AG04449 (cell line): ENCODE measurements at places on chromosomes 1 and 21.

GRCh38 chr1:20008391-20008841 lies 29.0 kb upstream of the PLA2G2A start:
- no peak for DNase-seq

DNA sequence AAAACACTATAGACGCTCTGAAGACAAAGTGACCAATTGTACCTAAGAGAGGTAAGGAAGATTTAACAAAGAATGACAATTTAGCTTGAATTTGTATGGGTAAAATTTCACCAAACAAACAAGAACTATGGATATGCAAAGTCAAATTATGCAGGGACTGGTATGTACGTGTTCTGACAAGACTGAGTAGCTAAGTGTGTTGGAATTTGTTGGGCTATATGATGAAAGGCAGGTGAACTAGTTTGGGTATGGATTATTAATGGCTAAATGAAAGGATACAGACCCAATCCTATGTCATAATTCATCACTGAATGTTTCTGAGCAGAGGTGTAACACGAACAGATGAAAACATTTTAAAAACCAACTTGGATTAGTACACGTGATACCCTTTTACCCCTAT lies 7.6 kb downstream of the DNTTIP2 start:
- no peak for DNase-seq

DNA sequence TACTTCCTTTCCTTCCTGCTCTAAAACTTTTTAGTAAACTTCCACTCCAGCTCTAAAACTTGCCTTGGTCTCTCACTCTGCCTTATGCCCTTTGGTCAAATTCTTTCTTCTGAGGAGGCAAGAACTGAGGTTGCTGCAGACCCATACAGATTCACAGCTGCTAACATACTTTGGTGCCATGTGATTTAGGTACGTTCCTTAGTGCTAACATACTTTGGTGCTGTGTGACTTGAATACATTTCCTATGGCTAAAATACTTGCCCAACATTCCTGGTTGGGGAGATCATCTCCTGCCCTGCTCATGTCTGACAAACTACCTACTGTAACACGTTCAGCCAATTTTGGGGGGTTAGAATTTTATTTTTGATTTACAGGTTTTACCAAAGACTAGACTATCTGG lies 6.8 kb upstream of the ZBTB40 start:
- DNase-seq = no peak

DNA sequence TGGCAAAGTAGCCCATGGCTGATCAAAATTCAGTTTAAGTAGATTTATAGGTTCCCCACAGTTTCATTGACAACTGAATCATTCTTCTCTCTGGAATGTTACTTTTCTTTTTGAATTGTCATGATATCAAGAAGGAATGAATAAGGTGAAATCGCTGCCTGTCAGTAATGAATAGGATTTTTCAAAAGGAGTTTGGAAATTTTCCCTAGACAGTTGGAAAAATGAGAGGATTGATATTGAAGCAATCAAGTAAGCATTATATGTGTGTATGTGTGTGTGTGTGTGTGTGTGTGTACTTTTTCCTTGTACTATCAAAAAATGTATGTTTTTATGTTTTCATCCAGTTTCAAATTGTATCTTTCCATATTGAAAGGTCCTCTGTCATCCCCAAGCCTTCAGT lies 479.5 kb downstream of the MRPL39 start:
- no peak for DNase-seq

DNA sequence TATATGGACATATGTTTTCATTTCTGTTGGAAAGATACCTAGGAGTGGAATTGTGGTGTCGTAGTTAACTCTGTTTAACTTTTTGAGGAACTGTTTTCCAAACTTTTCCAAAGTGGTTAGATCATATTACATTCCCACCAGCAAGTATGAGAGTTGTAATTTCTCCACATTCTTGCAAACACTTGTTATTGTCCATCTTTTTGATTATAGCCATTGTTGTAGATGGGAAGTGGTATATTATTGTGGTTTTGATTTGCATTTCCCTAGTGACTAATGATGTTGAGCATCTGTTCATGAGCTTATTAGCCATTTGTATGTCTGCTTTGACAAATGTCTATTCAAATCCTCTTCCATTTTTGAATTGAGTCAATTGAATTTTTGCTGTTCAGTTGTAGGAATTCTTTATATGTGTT lies 19.8 kb downstream of the CAMTA1 start:
- DNase-seq = no peak

DNA sequence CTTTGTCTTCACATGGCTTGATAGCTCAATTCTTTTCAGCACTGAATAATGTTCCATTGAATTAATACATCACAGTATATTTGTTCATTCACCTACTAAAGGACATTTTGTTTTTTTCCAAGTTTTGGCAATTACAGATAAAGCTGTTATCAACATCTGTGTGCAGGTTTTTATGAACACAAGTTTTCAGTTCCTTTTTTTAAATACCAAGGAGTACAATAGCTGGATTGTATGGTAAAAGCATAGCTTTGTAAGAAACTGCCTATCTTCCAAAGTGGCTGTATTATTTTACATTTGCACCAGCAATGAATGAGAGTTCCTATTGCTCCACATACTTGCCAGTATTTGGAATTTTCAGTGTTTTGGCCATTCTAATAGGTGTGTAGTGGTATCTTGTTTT lies 4.8 kb upstream of the MCOLN2 start:
- DNase-seq = no peak

- no peak for DNase-seq
Observed at GRCh38 chr1:57255945-57256344, 167.9 kb downstream of the DAB1 start.

DNA sequence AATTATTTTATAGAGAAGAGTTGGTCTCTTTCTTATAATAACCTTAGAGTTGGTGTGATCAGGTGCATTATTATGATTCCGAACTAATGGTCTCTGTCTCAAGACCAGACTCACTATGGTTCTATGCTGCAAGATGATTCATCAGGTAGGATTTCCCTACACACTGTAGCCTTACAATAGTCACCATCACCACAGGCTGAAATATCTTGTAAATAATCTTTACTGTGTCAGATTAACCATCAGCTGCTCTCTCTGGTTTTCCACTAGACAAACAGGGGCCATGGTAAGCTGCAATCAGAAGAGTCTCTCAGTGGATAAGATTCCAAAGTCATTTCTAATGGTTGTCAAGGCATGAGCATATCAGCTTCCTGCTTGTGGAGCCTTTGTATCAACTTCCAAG lies 4.4 kb upstream of the GBP4 start:
- no peak for DNase-seq

DNA sequence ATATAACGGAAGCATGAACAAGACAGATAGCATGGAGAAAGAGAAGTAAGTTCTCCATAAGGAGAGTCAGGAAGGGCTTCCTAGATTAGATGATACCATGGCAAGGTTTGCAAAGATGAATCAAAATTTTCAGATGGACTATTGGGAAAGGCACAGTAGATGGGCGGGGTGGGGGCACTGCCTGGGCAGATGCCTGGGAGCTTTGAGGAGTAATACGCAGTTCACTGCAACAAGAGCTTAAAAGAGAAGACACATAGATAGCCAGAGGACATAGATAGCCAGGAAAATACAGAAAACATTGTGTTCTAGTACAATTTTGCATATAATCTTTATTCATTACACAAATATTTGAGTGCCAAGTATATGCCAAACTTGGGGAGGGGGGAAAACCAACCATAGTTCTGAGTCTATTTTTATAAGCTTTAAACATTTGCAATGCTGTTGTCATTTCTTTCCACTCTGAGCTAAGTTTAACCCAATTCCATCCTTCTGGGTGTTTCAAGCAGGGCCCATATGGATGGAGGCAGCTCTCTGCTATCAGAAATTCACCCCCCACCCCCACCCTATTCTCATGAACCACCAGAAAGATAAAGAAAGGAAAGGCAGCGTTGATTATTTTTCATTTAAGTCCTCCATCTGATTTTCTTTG lies 120.6 kb downstream of the NUF2 start:
- DNase-seq = no peak

- DNase-seq = no peak
Observed at GRCh38 chr21:37391666-37392065, 25.1 kb downstream of the DYRK1A start.

DNA sequence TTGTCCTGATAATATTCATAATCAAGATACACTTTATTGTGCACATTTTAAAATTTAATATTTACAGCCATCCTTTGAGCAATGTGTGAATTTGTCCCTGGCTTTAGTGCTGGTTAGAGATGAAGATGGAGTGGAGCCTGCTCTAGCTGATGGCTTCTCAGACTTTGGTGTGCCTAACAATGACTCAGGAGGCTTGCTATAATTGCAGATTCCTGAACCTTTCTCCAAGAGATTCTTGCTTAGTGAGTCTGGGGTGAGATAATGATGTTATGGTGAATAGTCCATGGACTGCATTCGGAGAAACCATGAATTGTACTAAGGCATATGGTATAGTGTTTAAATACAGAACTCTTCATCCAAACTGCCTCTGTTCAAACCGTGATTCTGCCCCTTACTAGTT lies 307.1 kb downstream of the PAPPA2 start:
- no peak for DNase-seq

DNA sequence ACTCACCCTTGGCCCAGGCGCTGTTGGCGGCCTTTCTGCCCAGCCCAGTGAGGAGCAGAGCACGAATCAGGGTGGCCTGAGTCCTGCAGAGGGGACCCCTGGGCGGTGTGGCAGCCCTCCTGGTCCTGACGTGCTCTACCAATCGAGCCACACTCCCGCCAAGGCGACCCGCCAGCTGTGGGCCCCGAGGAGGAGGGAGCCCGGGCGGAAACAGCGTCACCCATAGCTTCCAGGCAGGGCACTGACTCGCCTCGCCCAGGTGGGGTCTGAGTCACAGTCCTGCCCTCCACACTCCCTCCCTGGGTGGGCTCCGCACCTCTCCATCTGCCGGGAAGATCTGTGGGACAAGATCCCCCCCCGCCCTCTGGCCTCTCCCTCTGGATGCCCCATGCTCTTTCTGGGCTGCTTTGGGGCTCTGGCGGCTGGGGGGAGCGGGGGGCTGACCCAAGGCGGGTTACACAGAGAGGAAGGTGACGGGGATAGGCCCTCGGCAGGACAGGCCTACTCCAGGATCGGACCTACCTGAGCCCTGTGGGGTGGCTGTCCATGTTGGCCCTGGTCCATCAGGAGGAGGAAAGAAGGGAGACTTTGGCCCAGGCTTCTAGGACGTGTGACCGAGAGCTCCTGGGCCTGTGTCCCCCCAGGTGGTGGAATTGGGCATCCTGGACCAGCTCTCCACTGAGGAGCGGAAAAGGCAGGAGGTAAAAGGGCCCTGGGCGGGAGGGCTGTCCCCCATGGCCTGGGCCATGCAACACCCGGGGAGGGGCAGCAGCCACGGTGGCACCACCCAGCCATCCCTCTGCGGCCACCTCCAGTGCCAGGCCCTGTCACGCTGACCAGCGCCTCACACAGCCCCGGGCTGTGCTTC lies 14.0 kb downstream of the ARHGEF16 start:
- DNase-seq = no peak

GRCh38 chr1:186884251-186884650 lies 55.5 kb downstream of the PLA2G4A start:
- DNase-seq = peak; percentile 26

DNA sequence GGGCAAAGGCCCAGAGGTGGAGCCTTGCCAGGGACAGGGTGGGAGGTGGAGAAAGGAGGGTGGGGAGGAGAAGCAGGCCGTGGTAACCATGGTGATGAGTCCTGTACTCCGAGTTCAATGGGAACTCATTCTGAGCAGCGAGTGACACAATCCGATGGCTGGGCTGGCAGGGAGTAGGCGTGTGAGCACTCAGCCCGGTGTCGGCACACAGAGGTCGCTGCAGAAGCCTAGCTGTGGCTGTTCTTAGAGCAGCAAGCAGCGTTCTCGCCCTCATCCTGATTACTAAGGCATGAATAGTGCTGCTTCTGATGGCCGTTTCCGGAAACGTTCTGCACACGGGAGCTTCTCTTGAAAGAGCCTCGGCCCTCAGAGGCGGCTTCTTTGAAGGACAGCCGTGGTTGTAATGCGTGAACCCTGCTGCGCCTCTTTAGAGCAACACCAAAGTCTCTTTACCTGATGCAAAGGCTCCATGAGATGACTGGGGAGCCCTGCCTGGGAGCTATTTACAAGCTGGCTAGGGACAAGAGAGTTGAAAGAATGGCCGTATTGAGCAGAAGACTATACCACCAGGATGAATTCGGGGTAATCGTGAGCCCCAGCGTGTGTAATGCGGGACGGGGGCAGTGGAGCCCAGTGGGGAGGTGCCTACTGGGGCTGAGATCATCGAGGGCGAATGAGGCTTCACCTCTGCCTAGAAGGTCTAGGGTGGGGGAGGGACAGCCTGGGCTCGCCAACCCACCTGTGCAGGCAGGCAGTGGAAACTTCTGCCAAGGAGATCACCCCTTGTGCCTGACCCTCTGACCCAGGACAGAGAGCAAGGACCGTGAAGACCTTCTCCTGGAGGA lies 72.8 kb upstream of the PAX7 start:
- DNase-seq = no peak

DNA sequence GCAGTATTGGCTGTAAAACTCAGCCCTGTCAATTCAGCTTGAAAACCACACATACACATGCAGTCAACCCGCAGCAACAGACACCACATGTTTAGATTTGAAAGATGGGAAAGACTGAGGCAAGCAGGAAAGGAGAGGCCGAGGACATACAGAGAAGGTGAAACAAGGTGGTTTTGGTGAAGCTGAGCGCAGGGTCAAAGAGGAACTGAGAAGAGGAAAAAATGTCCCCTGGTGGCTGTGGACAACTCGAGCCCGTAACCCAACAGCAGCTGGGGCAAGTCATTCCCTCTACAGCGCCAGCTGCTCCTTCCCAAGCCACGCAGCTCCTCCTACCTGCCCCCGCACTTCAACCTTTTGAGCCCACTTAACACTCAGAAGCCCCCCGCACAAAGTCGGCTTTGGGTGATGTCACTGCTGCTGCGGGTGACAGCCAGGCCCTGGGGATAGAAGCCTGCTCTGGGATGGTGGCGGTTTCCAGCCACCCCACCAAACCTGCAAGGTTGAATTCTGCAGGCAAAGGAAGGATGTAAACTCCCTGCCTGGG lies 63.0 kb downstream of the KCNN3 start:
- no peak for DNase-seq

GRCh38 chr21:31299291-31300147 lies 44.5 kb downstream of the TIAM1 start:
- no peak for DNase-seq

DNA sequence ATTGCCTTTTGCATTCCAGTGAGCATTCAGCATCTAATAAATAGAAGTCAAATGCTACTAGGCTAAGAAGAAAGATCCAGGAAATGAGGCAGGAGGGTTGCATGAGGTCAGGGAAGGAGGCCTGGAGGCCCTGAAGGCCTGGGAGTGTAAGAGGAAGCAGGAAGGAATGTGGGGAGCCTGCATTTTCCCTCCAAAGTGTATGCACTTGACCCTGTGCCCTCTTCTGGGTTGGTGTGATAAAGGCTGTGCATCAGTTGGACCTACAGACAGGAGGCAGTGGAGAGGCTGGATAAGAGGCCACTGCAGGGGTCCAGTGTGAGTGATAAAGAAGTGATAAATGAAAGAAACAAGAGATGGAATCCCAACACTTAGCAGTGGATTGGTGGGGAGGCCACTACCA lies 20.4 kb downstream of the KIAA1614 start:
- DNase-seq = no peak

GRCh38 chr1:32247983-32248889 lies 1.2 kb downstream of the FAM167B start:
- no peak for DNase-seq

- DNase-seq = no peak
Observed at GRCh38 chr1:238377280-238377919, 486.7 kb upstream of the ZP4 start.

GRCh38 chr1:17774452-17774851 lies 19.3 kb downstream of the ACTL8 start:
- no peak for DNase-seq

- DNase-seq = no peak
Observed at GRCh38 chr1:112686417-112686816, 12.0 kb downstream of the MOV10 start.

GRCh38 chr1:245679821-245680780 lies 525.3 kb downstream of the KIF26B start:
- DNase-seq = no peak
